ENCODE measurements at places on chromosomes 1 and 21.

DNA sequence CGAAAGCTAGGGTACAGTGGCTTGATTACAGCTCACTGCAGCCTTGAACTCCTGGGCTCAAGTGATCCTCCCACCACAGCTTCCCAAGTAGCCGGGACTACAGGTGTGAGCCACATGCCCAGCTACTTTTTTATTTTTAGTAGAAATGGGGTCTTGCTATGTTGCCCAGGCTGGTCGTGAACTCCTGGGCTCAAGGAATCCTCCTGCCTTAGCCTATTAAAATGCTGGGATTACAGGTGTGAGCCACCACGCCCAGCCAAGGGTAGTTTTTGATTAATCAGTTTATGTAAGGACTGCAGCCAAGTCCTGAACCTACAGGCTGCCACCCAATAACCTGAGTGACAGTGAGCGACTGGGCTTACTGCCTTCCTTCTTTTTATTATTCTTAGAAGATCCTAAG is 88.3 kb downstream of the PIK3R3 start:
- no peak for DNase-seq

- peak; percentile 32 for DNase-seq
These were observed 215.1 kb upstream of the FGGY start for GRCh38 chr1:59081795-59082194.

DNA sequence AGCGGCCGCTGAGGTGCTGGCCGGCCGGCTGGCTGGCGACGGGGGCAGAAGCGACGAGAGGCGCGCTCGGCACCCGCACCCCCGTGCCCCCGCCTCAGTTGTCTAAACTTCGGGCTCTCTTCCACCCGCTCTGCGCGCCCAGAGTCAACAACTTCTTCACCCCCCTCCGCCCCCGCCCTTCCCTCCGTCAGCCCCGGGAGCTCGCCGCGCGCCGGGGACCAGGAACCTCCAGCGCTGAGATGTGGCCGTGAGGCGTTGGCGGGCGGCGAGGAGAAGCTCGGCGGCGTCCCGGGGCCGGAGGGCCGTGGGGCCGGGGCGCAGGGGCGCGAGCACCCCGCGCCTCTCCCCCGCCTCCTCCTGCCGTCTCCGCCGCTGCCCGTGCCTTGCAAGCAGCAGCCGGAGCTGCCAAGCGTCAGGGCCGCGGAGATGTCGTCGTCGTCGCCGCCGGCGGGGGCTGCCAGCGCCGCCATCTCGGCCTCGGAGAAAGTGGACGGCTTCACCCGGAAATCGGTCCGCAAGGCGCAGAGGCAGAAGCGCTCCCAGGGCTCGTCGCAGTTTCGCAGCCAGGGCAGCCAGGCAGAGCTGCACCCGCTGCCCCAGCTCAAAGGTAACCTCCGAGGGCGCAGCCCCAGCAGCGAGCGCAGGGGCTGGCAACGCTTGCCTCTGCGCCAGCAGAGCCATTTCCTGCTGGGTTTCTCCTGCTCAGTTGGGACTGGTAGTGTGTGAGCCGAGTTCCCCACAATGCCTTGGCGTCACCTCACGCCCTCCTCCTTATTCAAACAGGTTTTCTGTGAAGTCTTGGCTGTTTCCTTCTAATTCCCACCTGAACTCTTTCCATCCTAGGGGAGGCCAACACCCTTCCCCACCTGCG is 710 bp downstream of the PPP2R5A start:
- no peak for DNase-seq

- DNase-seq, result no peak
These were observed 185.1 kb upstream of the CSF3R start for GRCh38 chr1:36667836-36668235.

DNA sequence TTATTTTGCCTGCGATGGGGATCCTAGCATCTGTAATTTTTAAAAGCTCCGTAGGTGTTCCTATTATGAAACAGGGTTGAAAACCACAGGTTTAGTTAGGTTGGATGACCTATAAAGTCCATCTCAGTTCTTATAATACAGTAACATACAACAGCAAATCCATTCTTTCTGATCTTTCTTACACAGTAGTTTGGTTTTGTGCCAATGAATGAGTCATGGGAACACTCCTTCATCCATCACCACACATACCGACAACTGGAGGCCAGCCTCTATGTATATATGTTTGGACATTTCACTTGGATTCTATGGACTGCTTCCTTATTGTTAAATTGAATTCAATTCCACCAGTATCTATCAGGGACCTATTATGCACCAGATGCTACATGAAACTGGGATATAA is 118.4 kb upstream of the L1TD1 start:
- DNase-seq, result peak; percentile 44

DNA sequence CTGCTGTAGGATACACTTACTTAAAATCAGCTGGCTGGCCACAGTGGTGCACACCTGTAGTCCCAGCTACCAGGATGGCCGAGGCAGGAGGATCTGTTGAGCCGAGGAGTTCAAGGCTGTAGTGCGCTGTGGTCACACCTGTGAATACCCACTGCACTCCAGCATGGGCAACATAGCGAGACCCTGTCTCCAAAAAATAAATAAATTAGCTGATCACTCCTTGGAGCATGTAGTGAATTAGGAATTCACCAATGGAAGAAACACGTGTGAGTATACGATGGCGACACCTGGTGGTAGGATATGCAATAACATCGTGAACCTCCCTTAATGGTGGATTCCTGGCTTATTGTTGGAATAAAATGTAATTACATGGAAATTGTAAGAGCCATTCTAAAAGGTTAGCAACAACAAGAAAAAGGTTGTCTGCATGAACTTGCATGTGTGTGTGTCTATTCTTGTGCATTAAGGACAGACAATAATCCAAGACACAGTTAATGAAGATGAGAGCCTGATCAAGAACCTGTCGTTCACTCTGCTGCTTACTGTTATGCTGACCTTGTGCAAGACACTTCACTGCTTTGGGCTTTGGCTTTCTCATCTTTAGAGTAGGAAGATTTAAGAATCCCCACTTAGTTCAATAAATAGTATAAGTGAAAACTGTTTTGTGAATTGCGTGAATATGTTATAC is 38.6 kb upstream of the COX20 start:
- DNase-seq, result no peak

- DNase-seq, result no peak
These were observed 30.6 kb upstream of the MRPS6 start for GRCh38 chr21:34042735-34043134.
